ENCODE measurements at places on chromosomes 16 and 17.

DNA sequence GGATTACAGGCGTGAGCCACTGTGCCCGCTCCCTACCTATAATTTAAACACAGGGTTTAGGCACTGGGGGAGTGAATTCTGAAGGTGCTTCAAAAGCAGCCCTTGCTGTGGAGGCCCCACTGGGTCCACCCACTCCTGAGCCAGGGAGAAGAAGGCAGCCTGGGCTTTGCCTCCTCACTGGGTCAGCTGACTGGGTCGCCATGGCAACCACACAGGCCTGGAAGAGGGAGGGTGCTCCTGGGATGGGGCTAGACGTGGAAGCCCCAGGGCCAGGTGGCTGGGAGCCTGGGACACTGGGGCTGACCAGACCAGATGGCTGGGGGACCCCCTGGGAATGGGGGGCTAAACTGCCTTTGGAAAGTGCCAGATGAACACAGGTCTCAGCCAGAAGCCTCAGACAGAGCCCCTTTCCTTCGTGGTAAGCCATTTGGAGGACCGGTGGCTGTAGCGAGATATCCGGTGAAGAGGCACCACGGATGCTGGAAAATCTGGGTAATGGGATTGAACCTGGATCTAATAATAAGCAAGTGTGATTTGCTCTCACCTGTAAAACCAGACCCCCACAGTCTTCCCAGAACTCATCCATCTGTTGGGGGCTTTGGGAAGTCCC is 32.9 kb downstream of the TRARG1 start:
- no peak for DNase-seq

DNA sequence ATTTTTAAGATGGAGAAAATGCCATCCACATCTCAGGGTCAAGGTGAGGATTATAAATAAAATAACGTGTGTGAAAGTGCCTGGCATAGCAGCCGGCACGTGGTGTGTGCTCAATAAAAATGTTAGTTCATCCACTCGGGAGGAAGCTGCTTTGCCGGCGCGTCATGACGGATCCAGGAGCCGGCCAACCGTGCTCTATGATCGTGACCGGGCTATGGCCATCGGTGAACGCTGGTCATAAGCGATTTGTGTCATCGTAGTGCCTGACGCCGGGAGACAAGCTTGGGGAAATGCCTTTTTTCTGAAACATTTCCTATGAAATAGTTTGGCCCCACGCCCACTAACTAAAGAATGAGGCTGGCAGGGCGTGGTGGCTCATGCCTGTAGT is 74.0 kb downstream of the CMC2 start:
- DNase-seq, result no peak

GRCh38 chr17:28317966-28318758 is 838 bp upstream of the TMEM97 start:
- no peak for DNase-seq

DNA sequence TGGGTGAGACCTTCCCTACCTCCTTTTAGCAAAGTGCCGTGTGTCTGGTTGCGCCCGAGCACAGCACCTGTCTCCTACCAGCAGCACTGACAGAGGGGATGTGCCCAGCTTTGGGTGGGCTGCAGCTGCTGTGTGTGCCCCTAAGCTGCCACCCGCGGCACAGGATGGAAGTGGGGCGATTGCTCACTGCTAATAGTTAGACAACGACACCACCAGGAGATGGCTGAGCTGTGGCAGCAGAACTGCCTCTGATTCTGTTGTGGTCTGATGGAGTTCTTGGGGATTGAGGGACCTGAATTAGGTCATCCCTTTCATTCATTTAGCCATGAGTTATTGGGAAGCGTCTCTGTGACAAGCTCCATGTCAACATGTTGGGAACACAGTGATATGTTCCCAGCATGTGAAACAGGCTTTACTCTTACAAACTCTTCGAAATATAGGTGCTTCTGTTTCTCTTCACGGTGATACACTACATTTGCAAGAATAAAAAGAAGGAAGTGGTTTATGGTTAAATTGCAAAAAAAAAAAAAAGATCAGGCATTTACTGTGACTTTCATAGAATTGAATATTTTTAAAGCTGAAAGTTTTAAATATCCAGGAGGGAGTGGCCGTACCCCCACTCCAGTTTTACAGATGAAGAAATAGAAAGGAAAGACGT is 184.4 kb downstream of the MAF start:
- no peak for DNase-seq

DNA sequence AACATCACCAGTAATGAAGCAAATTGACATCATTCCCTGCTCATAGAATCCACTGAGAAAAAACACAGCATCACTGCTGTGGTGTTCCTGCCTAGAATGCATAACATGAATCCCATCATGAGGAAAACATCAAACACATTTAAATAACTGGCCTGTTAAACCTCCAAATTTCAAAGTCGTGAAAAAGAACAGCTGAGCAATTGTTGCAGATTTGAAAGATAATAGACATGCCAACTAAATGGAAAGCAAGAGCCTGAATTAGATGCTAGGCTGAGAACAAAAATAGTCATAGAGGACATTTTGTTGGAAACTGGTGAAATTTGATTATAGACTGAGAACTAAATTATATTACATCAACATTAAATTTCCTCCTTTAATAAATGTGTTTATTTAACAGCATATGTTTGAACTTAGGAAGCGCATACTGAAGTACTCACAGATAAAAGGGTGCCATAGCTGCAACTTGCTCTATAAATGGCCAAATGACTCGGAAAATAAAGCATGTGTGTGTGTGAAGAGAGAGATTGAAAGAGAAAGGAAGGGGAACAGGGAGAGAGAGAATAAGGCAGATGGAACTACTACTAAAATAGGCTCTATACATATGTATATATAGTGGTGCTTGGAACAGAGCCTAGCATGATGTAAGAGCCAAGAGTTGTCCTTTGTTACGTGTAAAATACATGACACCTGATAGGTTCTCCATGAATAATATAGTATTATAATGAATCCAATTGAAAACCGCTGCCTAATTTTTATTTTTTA is 305.0 kb upstream of the MON1B start:
- no peak for DNase-seq

DNA sequence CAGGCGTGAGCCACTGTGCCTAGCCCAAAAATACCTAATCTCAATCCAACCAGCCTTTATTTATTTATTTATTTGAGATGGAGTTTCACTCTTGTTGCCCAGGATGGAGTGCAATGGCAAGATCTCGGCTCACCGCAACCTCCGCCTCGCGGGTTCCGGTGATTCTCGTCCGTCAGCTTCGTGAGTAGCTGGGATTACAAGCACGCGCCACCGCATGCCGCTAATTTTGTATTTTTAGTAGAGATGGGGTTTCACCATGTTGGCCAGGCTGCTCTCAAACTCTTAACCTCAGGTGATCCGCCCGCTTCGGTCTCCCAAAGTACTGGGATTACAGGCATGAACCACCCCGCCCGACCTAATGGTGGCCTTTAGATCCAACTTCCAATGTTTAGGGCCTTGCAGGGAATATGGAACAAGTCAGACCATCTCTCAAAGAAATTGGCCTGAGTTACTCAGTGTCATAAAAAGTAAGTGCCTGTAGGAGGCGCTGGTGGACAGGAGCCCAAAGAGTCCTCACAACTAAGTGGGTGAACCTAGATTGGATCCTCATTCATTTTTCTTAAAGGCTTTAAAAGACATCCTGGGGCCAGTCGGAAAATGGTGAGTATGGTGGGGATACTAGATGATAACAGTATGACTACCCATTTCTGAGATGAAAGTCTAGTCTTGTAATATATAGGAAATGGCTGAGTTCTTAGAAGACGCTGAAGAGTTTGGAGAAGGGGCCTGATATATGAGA is 4.6 kb downstream of the ZSCAN10 start:
- DNase-seq, result no peak

DNA sequence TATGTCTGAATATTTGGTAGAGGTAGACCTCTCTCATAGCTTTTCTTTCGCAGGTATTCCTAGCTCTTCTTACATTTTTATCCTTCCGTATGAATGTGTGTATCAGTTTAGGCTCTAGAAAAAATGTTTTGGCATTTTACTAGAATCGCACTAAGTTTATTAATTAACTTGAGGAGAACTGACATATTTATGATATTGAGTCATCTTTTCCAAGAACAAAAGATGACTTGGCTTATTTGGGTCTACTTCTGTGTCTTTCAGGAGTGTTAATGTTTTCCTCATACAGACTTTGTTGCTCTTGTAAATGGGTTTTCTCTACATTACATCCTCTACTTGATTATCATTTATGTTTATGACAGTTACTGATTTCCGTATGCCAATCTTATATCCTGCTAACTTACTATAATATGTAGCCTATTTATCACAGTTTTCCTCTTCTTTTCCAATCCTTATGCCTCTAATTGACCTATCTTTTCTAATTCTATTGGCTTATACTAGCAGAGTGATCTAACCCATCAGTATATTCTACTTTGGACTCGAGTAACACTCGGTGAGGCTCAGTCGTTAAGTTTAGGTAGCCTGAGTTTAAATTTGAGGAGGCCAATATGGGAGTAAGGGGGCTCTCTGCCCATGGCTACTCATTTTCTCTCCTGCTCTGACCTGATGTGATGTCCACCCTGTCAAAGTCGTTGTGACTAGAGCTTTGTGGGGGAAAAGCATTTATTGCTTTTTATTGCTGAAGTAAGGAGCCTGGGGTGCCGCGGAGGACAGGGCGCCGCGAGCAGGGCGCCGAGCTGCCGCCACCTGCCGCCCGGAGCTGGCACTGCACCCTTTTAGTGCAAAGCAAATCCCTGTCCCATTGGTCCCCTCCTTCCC is 20.0 kb downstream of the ST6GALNAC1 start:
- no peak for DNase-seq

- DNase-seq, result no peak
Observed at GRCh38 chr17:47945529-47946508, 4.4 kb downstream of the PNPO start.
